ENCODE measurements at places on chromosomes 4 and X.

GRCh38 chrX:154436983-154437752 lies at the start of gene GDI1:
GDI1 (plus strand) TSS chrX:154437154; CDS start chrX:154437255, 101 bp downstream.
- DNase-seq: peak; percentile 44

- DNase-seq: no peak
Observed at GRCh38 chr4:26141911-26142638, 178.7 kb upstream of the RBPJ start.

DNA sequence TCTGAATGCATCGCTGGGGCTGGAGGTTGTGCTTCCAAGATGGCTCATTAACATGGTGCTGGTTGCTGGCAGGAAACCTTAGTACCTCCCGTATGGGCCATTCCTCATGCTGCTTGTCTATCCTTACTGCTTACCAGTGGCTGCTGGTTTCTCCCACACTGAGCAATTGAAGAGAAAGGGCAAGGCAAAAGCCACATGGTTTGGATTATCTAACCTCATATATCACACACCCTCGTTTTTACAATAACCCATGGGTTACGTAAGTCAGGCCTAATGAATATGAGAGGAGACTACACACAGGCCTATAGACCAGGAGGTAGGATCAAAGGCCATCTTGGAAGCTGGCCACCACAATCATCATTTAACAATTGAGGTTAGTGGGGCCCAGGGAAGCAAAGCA lies 141.8 kb upstream of the EDNRA start:
- no peak for DNase-seq

GRCh38 chr4:475962-476361 lies 23.0 kb downstream of the ZNF721 start:
- no peak for DNase-seq

GRCh38 chrX:92232182-92232581 lies 453.0 kb downstream of the PCDH11X start:
- no peak for DNase-seq

- DNase-seq: no peak
Observed at GRCh38 chr4:114597410-114598115, 1.0 kb upstream of the UGT8 start.

GRCh38 chr4:37393321-37393720 lies 148.8 kb downstream of the NWD2 start:
- DNase-seq: no peak

DNA sequence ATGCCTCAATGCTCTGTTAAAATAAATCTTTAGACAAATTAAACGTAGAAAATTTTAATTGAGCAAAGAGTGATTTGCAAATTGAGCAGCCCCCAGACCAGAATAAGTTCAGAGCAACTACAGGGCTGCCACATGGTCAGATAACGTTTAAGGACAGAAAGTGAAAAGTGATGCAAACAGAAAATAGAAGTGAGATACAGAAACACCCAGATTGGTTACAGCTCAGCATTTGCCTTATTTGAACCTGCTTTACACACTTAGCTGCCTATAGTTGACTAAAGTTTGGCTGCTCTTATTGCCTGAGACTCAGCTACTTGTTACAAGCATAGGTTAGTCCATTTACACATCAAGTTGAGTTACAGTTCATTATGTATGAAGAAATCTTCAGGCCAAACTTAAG lies 1800.8 kb upstream of the PCDH10 start:
- DNase-seq: no peak

GRCh38 chr4:86530183-86530582 lies 63.9 kb upstream of the PTPN13 start:
- DNase-seq: no peak

- DNase-seq: no peak
Observed at GRCh38 chr4:136796953-136797352, 735.3 kb downstream of the PCDH18 start.
